ENCODE measurements at places on chromosomes 5 and 9.

- DNase-seq: peak; percentile 22
Measured at GRCh38 chr9:113600023-113600823, 136.7 kb downstream of the RGS3 start.

- DNase-seq: no peak
Measured at GRCh38 chr5:108529381-108529780, 147.5 kb upstream of the FBXL17 start.

DNA sequence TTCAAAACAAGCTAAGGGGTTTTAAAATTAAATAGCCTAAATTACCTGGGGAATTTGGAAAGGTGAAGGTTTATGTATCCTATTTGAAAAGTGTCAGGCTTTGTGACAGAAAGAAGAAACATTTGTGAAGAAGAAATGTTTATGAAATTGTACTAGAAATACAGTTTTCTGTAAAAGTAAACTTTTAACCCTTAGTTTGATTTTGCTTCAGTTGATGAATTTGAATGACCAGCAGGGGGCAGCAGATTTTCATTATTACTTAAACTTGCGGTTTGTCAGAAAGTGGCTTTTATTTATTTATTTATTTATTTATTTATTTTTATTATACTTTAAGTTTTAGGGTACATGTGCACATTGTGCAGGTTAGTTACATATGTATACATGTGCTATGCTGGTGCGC is 58.1 kb downstream of the NNT start:
- DNase-seq: no peak

DNA sequence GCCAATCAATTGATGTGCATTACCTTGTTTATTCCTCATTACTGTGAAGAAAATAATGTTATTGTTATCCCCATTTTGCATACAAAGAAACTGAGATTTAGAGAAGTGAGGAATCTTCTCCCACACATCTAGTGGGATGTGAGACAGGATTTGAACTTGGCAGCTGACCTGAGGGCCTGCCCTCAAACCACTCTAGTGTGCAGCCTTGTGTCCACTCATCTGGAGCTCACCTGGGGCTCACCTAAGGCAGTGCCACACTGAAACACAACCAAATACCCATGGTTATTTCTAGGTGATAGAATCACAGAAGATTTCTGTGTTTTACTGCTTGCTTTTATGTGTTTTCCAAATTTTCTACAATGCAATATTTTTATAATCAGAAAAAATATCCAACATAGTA is 94.7 kb upstream of the SAP30L start:
- DNase-seq: no peak

DNA sequence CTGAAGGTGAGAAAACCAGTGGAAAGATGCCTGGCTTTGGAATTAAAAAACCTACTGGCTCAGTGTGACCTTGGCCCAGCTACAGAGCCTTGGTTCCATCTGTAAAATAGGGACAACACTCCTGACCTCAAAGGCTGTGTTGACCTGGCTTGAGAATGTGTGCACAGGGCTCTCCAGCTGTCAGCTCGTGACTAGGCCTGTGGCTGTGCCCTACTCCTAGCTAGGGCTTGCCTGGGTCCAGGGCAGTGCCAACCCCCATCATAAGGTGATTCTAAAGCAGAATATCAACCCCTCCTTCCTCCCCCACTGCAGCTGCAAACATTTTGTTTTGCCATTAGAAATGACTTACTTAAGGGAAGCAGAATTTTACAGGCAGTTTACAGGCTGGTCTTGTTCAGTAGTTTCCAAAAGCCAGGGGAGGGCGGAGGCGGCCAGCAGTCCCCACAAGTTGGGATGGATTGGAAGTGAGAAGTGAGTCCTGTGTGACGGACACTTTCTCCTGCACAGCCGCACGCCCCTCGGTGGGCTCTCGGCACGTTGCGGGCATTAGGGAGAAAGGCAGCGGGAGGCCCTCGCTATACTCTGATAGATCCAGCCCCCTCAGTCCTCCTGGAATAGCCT is 7.3 kb downstream of the PITX1 start:
- no peak for DNase-seq

DNA sequence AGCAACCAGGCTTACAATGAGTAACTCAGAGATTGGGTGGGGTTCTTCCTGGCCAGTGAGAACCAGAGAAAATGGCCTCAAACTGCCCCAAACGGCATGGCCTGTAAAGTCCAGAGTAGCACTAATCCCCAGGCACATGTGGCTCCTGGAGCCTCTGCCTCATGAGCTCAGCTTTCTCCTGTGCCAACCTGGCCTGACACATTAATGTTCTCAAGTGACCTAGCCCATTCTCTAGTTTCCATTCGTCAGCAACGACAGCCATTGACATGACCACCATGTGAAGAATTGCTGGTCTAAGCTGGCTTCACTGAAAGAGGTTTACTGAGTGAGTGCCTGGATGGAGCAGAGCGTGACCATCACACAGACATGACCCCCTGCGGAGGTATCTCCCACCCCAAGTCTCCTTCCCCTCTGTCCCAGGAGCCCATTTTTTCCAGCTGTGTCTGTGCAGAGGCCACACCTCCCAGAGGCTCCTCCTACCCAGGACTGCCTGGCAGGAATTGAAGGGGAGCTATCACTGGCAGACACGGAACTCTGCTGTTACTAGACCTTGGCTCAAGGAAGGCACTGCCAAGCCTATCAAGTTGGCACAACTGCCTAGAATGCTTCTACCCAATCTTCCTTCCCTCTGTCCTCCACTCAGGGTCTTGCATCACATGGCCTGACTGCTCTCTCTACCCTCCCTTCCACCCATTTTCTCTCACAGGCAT is 59.0 kb upstream of the BOD1 start:
- peak; percentile 18 for DNase-seq

DNA sequence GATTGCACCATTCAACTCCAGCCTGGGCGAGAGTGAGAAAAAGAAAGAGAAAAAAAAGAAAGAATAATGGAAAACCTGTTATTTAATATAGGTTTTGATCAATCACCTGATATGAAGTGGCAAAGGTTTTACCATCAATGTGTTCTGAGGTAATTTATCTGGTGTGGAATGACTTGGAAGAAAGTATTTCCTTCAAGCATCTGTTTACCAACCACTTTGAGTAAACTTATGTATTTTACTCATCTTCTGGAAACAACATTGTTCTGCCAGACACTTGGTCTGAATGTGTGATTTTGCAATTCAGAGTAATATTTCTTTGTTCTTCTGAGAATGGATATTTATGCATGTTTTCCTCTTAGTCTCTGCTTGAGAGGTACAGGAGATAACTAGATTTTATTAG is 24.3 kb downstream of the KIF2A start:
- DNase-seq: no peak

Measured in H9 (cell line).